ENCODE measurements at places on chromosomes 3 and 15. TPM values are rescaled to one million over a fixed set of nuclear protein-coding genes. Genes with fewer than 3 reads are reported as not detected.
A peak's percentile ranks its signal among the peaks of the same experiment; 100 is the strongest.

DNA sequence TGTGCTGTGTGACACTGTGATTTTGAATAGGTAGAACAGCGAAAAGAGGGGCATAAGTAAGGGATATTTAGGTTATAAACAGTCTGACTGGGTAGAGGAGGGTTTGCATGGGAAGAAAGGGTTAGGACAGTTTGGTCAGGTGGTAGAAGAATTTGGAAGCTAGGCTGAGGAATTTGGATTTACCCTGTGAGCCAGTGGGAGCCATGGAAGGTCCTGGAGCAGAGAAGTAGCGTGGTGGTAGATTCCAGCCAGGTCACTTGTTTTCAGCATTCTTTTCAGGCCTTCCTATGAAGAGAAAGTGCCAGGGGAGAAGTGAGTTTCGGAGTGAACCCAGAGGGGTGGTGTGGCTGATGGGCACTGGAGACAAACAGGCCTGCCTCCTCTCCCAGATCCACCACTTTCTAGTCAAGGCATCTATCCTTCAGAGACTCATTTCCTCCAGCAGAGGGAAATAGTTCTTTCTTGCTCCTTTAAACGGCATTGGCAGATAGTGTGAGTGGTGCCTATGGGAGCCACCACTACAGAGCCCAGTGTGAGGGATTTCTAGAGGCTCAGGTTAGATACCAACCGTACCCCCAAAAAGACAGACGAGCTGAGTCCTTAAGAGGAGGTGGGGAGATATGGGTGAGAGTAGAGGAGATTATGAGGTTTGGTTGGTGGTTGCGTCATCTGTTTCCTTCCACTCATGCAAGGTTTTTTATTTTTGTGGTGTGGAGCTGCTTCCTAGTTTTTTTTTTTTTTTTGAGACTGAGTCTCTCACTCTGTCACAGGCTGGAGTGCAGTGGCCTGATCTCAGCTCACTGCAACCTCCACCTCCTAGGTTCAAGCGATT is 21.2 kb downstream of the PXK start:
- DNase-seq, result no peak
- no peaks in the 10 kb centered on the region for H3K36me3 ChIP-seq
- H3K27me3 ChIP-seq, result no peaks in the 10 kb centered on the region

The SLC2A2 gene
- total RNA-seq, result not detected

DNA sequence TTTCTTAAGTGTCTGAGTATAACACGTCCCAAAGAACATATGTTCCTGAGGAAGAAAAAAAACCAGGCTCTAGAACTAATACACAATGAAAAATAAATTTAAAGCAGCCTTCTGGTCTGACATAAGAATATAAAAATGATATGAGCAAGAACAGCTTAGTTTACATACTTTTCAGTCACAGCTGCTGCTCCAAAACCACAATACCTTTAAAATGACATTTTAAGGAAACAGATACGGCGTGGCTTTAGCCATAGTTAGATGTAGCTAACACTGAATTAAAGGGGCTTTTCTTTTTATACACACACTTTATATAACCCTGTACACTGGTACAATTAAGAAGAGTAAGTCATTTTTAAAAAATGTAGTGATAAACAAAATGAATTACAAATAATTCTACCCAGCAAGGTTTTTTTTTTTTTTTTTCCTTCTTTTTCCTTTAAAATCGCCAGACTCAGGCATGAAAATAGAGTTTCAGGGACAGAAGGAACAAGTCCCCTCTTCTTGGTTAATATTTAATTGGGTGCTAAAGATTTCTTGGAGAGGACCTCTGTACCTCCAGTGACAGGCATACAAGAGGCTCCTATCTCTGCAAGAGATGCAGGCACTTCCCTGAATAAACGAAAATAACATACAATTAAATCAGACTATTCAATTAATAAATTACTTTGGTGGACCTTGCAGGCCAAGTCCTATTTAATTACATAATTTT is 265.6 kb downstream of the FOXP1 start:
- no peak overlapping the region for H3K27ac ChIP-seq
- DNase-seq, result no peak
- H3K36me3 ChIP-seq, result no peaks in the 10 kb centered on the region
- no peaks in the 10 kb centered on the region for H3K27me3 ChIP-seq
- H3K4me1 ChIP-seq, result no peaks in the 10 kb centered on the region
- H3K4me3 ChIP-seq, result no peak overlapping the region

GRCh38 chr15:61743345-61743909 is 316.8 kb downstream of the VPS13C start:
- H3K27ac ChIP-seq, result no peak overlapping the region
- DNase-seq, result no peak
- no peak overlapping the region for H3K4me3 ChIP-seq
- no peaks in the 10 kb centered on the region for H3K4me1 ChIP-seq
- H3K27me3 ChIP-seq, result no peaks in the 10 kb centered on the region

DNA sequence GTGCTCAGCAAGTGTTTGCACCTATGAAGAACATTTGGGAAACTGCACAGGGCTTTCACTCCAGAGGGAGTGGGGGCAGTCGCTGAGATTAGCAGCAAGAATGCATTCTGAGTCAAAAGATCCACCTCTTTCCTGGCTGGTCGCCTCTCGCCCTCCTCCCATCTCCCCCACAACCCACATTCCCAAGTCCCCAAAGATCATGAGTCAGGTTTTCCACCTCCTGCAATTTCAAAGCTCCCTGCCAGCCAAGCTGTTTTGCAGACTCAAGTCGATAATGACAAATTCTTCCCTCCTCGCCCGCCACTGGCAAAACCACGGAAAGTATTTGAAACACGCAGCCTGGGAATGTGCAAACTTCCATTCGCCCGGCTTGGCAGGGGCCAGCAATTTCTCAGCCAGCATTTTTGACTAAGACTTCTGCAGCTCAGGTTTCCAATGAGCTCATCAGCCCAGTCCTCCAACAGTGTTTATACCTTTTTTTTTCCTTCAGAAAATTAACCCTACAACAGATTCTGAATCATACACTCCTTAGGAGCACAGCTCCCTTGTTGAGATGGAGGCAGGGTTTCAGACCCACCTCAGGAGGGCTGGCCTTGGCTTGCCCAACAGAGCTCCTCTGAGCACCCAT is 181.4 kb downstream of the SMAD6 start:
- no peaks in the 10 kb centered on the region for H3K36me3 ChIP-seq
- DNase-seq, result peak; percentile 96
- H3K27me3 ChIP-seq, result no peaks in the 10 kb centered on the region
- peak overlapping the region; percentile 74 for H3K27ac ChIP-seq
- no peak overlapping the region for H3K4me3 ChIP-seq

GRCh38 chr3:159616234-159616825 is 372.3 kb upstream of the IL12A start:
- H3K4me1 ChIP-seq, result peaks cover 16% of the 10 kb centered on the region
- H3K36me3 ChIP-seq, result no peaks in the 10 kb centered on the region
- H3K4me3 ChIP-seq, result no peak overlapping the region
- DNase-seq, result peak; percentile 43

DNA sequence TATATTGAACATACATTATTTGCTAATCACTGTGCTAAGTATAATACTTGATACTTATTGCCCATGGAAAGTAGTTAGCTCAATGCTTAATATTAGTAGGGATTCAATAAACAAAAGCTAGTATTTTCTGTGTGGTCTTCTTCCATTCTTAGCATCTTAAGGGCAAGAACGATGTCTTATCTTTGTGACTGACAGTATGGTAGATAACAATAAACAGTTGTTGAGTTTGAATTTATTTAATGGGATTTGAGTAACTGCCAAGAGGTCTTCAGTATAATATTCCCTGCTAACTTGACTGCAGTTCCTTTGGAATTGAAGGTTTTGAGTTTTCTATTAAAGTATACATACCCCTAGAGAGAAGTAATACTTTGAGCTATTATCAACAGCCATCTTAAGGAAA is 70.1 kb downstream of the ZNF609 start:
- H3K4me3 ChIP-seq, result no peak overlapping the region
- no peaks in the 10 kb centered on the region for H3K27me3 ChIP-seq
- H3K27ac ChIP-seq, result no peak overlapping the region
- peaks cover 5% of the 10 kb centered on the region for H3K4me1 ChIP-seq
- no peaks in the 10 kb centered on the region for H3K36me3 ChIP-seq
- no peak for DNase-seq

The DLG1 gene
- 201 TPM for total RNA-seq

The ANKRD34C gene
- total RNA-seq, result not detected

The WDR49 gene
- 0.28 TPM for total RNA-seq

GRCh38 chr3:184234224-184234623 is 4.8 kb downstream of the VWA5B2 start:
- peaks cover 36% of the 10 kb centered on the region for H3K27me3 ChIP-seq
- H3K4me3 ChIP-seq, result no peak overlapping the region
- no peak overlapping the region for H3K27ac ChIP-seq

DNA sequence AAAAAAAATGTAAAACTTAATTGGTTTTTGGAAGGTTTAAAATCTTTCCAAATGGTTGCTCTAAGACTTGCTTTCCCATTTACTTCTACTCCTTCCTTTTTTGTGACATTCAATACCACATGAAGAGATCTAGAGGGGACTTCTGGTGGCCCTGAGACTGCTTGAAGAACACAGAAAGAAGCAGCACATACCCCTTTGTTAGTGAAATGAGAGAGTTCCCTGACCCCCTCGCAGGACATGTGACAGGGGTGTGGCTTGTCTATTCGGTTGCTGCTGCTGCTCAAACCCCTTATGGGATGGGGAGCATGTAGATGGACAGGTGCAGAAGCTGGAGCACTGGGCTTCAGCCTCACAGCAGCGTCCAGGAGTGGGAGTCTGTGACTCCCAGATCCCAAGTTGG is 71.0 kb downstream of the ZMAT3 start:
- H3K36me3 ChIP-seq, result no peaks in the 10 kb centered on the region
- no peak for DNase-seq
- no peak overlapping the region for H3K4me3 ChIP-seq

- no peak for DNase-seq
- no peak overlapping the region for H3K4me3 ChIP-seq
- H3K36me3 ChIP-seq, result no peaks in the 10 kb centered on the region
- no peaks in the 10 kb centered on the region for H3K27me3 ChIP-seq
Measured at GRCh38 chr3:176870451-176870850, 326.8 kb downstream of the TBL1XR1 start.

The HRG gene
- total RNA-seq, result 0.58 TPM

The PRR20G gene
- not detected for total RNA-seq

- H3K4me1 ChIP-seq, result no peaks in the 10 kb centered on the region
- H3K36me3 ChIP-seq, result no peaks in the 10 kb centered on the region
- no peaks in the 10 kb centered on the region for H3K27me3 ChIP-seq
Measured at GRCh38 chr15:100187677-100188076, 154.1 kb downstream of the ADAMTS17 start.

The TMEM158 gene
- 7.5 TPM for total RNA-seq

The GNAT1 gene
- total RNA-seq, result 0.48 TPM

DNA sequence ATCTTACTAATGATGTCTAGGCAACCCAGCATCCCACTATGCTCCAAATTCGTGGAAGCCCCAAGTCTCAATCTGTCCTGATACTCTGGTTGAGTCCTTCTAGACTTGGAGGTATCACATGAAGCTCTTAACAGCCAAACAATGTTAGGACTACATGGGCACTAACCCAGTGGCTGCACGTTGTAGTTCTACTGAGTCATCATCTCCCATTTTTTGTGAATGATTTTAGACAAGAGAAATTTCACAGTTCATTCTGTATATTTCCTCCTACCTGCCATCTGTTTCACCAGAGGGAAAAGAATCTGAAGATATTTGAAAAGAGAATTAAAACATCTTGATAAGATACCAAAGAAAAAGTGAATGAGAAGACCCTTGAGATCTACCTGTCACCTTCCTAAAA is 9.8 kb upstream of the WWTR1 start:
- no peak overlapping the region for H3K4me3 ChIP-seq
- peaks cover 7% of the 10 kb centered on the region for H3K4me1 ChIP-seq
- DNase-seq, result no peak
- no peak overlapping the region for H3K27ac ChIP-seq

The CLDN16 gene
- 0.20 TPM for total RNA-seq

- H3K4me1 ChIP-seq, result no peaks in the 10 kb centered on the region
- no peak overlapping the region for H3K27ac ChIP-seq
- no peaks in the 10 kb centered on the region for H3K36me3 ChIP-seq
- no peaks in the 10 kb centered on the region for H3K27me3 ChIP-seq
- DNase-seq, result no peak
Measured at GRCh38 chr15:100215843-100216169, 126.0 kb downstream of the ADAMTS17 start.

GRCh38 chr3:67947808-67948508 is 293.5 kb upstream of the SUCLG2 start:
- no peak overlapping the region for H3K27ac ChIP-seq
- no peaks in the 10 kb centered on the region for H3K36me3 ChIP-seq
- peak; percentile 5 for DNase-seq
- H3K4me1 ChIP-seq, result no peaks in the 10 kb centered on the region
- peak overlapping the region; percentile 8 for H3K4me3 ChIP-seq

The PPP1R14D gene
- total RNA-seq, result 0.55 TPM

All from PC-9 (cell line).